ENCODE measurements at places on chromosomes 3 and 15. TPM values are rescaled to one million over a fixed set of nuclear protein-coding genes. Genes with fewer than 3 reads are reported as not detected.

The NGLY1 gene
- 13.4 TPM for total RNA-seq

The INSYN1 gene
- total RNA-seq: 0.35 TPM

The CADPS gene
- total RNA-seq: 0.17 TPM

The CACNA2D3 gene
- 4.3 TPM for total RNA-seq

The GOLGA8G gene
- total RNA-seq: 0.16 TPM
